Motor neuron (in vitro differentiated cells): ENCODE measurements at places on chromosomes 7 and 10. TPM values are rescaled to one million over a fixed set of nuclear protein-coding genes. Genes with fewer than 3 reads are reported as not detected.
A peak's percentile ranks its signal among the peaks of the same experiment; 100 is the strongest.

The CNNM1 gene
- 3.7 and 4.0 TPM in 2 replicates for total RNA-seq

- no peak for ATAC-seq
Measured at GRCh38 chr10:66362522-66362921, 563.3 kb upstream of the LRRTM3 start.

DNA sequence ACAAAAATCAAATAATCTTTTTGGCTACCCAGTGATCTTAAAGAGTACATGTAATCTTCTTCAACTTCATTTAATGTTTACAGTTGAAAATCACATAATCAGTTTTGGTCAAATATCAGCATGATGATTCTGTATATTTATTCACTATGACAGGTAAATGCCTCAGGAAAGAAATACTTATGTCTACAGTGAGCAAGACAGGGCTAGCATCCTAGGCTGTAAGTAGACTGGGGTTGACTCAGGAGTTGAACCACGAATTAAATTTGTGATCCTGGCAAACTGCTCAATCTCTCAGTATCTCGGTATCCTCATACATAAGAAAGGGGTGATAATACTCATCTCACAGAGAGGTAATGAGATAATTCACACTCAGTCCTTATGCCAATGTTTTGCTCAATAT, 71.8 kb downstream of the SEMA3D start:
- no peak for ATAC-seq

The LIPN gene
- total RNA-seq = not detected in 2 replicates

- no peak for ATAC-seq
Measured at GRCh38 chr10:81093056-81093455, 555.4 kb downstream of the SH2D4B start.

The CHST3 gene
- 61.7 and 67.6 TPM in 2 replicates for total RNA-seq

DNA sequence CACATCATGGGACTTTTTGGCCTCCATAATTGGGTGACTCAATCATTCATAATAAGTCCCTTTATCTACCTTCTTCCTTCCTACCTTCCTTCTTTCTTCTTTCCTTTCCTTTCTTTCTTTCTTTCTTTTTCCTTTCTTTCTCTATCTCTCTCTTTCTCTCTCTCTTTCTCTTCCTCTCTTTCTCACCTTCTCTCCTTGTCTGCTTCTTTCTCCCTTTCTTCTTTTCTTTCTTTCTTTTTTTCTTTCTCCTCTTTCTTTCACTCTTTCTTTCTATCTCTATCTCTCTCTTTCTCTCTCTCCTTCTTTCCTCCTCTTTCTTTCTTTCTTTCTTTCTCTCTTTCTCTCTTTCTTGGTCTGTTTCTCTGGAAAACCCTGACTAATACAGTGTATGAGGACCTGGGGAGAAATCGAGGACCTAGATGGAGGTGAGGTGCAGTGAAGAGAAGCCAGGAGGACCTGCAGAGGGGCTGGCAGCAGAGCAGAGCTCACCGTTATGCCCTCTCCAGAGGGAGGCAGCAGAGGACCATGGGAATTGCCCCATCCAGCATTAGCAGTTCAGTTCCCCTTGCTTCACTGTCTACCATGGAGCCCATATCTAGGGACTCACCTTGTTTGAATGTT, 52.7 kb upstream of the BTRC start:
- ATAC-seq = no peak

- ATAC-seq = no peak
Measured at GRCh38 chr7:23759671-23760391, 49.8 kb downstream of the STK31 start.

DNA sequence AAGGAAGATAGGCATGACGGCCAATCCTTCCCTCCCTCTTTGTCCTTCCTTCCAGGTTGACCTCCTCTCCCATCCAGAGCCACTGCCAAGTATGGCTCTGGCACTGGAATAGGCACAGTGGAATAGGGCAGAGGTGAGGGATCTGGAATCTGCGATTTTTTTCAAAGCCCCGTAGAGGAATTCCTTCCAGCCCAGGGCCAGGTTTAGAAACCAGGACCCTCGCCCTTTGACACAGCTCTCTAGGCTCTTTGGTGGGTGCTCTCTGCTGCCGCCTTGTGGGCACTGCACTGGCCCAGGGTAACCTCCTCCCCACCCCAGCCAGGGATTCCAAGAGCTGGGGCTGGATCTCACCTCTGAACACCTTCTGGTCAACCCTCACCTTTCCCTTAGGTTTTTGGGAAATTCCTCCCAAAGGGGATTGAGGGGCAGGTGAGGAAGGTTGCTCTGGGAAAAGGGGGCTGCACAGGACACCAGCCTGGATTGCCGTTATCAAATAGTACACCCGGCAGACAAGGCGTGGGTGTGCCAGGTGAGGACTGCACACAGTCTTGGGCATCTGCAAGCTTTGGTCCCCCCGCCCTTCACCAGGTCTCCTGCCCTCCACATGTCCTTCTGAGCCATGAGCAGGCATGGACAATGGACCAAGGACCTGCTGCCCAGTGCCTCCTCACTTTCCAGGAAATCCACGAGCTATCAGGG, 22.8 kb downstream of the C10orf105 start:
- ATAC-seq = peak; percentile 72

- ATAC-seq = no peak
Measured at GRCh38 chr7:76246804-76247389, 45.2 kb downstream of the SRRM3 start.

DNA sequence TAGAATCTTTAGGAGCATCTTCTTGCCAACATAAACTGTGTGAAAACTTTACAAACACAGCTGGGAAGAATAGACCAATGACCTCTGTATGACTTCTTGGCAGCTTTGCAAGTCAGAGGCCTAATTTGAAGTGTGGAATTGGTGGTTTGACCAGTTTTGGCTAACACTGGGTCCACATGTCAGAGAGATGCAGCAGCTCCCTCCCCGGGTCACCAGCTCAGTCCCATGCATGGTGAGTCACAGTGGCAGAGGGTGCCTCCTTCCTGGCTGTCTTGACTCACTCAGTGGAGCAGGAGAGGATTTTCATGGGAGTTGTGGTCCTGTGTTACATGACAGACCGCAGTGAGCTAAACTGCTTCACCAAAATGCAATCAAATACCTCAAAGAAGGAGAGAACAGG, 8.2 kb upstream of the STARD3NL start:
- peak; percentile 97 for ATAC-seq

- no peak for ATAC-seq
Measured at GRCh38 chr7:2539031-2539911, 16.1 kb downstream of the BRAT1 start.
